ENCODE measurements at places on chromosomes 4 and X. TPM values are rescaled to one million over a fixed set of nuclear protein-coding genes. Genes with fewer than 3 reads are reported as not detected.

The BMX gene
- total RNA-seq: 0.09 TPM

The CXXC4 gene
- 14.8 TPM for total RNA-seq

The PRRG1 gene
- 13.2 TPM for total RNA-seq

The CXCL5 gene
- total RNA-seq: not detected

The DDX53 gene
- not detected for total RNA-seq
